ENCODE measurements at places on chromosomes 5 and 9.

- no peak overlapping the region for H3K27ac ChIP-seq
- no peak overlapping the region for H3K4me3 ChIP-seq
- DNase-seq: peak; percentile 78
- H3K27me3 ChIP-seq: no peaks in the 10 kb centered on the region
- peaks cover 8% of the 10 kb centered on the region for H3K4me1 ChIP-seq
Measured at GRCh38 chr5:135356522-135357318, 42.3 kb downstream of the MACROH2A1 start.

DNA sequence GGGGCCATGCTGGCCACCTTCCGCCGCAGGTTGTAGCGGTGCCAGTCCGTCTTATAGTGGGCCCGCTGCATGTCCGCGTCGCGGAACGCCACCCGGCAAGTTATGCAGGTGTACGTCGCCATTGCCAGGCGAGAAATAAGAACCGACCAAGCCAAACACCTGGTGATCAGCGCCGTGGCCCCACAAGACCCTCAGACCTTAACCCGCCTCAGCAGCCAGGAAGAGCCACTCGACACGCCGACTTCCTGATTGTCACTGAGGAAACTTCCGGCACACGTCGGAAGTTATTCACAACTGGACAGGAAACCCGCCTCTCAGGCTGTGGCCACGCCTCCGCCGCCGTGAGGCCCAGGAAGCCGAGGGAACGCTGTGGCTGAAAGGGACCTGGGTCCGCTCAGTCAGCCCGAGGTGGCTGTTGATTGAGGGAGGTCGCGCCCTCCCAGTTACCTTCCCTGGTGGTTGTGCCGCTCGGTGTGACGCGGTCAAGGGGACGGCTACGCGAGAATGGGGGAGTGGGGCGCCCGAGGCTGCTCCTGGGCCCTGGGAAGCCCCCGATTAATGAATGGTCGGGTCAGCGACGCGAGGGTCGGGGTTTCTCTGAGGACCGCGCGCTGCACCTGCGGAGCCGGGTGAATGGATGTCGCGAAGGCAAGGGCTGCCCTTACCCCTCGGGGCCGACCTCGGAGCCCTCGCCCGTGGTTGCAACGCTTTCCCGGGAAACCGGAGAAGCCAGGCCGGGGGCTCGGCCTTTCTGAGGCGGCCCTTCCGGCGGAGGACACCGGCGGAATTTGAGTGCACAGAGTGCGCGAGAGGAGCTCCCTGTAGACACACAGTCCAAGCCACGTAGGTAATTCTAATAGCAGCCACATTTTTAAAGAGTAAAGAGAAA lies at the start of gene ZNF622:
TSS of gene ZNF622 (minus strand) at position 257 of the 889 bp plus-strand sequence. CDS start at position 122, 135 bp downstream.
- no peaks in the 10 kb centered on the region for H3K27me3 ChIP-seq
- peak; percentile 94 for DNase-seq
- H3K4me1 ChIP-seq: peaks cover 15% of the 10 kb centered on the region
- H3K36me3 ChIP-seq: peaks cover 4% of the 10 kb centered on the region

DNA sequence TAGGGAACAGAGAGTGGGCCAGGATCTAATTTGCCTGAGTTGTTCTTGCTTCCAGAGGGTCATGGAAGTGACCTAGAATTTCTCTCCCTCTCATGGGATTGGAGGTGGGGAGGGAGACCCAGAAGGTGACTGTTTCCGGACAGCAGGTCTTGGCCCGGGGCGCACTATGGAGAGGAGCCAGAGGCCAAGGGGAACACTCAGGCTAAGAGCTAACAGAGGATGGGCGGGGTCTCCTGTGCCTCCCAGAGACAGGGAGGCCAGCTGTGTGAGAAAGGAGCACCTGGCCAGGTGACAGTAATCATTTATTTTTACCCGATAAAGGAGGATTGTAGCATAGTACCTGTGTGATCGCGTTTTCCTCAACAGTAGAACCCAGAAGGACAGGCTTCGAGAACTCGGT lies 50.9 kb upstream of the ANKH start:
- H3K4me1 ChIP-seq: peaks cover 7% of the 10 kb centered on the region
- no peak for DNase-seq
- H3K36me3 ChIP-seq: no peaks in the 10 kb centered on the region
- H3K27ac ChIP-seq: no peak overlapping the region

DNA sequence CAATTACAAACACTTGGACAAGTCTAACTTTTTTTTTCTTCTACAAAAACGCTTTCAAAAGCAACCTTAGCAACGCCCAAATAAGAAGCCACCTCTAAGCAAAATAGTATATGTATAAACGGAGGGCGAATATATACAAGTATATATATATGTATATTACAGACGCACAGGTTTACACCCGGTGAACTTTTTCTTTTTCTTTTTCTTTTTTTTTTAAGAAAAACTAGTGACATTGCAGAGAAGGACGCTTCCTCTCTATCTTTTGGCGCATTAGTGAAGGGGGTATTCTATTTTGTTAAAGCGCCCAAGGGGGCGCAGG lies 200 bp downstream of the NPR3 start:
- no peak overlapping the region for H3K4me3 ChIP-seq
- peaks cover 24% of the 10 kb centered on the region for H3K27me3 ChIP-seq
- no peak overlapping the region for H3K27ac ChIP-seq
- DNase-seq: no peak
- no peaks in the 10 kb centered on the region for H3K36me3 ChIP-seq

DNA sequence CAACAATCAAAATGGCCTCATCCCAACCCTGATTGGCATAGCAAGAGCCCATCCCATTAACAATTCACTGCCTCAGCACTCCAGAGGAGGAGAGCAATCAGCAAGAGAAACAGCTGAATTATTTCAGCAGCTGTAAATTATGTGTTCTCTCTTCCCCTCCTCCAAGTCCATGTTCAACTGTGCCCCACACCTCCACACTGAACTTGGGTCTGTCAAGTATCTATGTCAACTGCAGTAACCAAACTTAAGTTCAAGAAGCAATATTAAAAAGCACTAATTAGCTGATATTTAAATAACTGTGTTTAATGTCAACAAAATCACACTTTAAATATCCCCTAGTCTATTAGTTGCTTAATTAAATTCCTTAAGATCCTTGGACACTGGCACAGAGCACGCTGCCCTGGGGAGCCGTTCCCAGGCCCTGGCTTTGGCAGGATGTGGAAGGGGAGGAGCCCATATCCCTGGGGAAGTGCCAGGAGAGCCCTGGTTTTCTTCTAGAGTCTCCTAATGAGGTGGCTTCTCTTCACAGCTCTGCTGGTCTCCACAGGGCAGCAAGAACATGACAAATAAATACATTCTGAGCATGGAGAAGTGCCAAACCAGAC lies 50.6 kb downstream of the SIL1 start:
- H3K4me3 ChIP-seq: no peak overlapping the region
- no peaks in the 10 kb centered on the region for H3K36me3 ChIP-seq
- H3K27me3 ChIP-seq: no peaks in the 10 kb centered on the region
- H3K27ac ChIP-seq: no peak overlapping the region

DNA sequence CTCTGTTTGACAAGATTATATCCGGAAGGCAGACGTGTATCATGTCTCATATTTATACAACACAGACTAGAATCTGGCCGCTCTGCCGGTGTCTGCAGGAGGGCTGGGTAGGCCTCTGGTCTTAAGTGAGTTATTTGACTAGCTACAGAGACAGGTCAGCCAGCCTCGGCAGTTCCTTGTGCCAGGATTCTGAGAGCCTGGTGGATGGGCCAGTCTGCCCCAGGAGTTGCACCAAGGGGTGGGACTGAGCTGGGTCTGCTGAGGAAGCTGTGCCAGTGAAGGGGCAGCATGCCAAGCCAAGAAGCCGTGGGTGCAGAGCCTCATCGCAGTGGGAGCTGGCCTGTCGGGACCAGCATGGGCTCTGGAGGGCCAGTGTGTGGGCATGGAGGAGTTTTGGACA lies 7.1 kb downstream of the SNX18 start:
- H3K27me3 ChIP-seq: no peaks in the 10 kb centered on the region
- no peak overlapping the region for H3K27ac ChIP-seq
- peaks cover 7% of the 10 kb centered on the region for H3K4me1 ChIP-seq
- peaks cover 25% of the 10 kb centered on the region for H3K36me3 ChIP-seq
- no peak overlapping the region for H3K4me3 ChIP-seq
- no peak for DNase-seq

DNA sequence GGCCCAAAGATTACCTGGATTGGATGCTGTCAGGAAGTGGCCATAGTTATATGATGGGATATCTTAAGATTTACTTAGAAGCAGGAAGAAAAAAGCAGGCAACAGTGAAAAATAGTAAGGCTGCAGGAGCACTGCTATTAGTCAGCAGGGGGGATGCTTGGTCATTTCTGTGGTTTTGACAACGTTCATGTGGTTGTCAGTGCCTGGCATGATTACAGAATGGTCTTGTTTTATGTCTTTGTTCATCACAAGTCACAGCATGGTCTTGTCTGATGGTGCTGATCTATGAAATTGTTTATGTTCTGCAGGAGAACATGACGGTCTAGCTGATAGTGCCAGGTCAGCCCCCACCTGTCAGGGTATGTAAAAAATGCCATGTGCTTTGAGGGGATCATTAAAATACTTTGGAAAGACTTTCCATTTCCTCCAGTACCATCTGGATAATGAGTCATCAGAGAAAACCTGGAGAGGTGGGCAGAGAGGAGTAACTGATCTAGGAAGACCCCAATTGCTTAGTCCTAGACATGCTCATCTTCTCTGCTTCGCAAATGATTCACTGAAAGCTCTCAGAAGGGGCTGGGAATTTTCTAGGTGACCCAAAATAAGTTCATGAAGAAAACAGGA lies 48.5 kb downstream of the PLGRKT start:
- DNase-seq: peak; percentile 84
- no peaks in the 10 kb centered on the region for H3K36me3 ChIP-seq
- H3K4me3 ChIP-seq: no peak overlapping the region
- H3K27me3 ChIP-seq: no peaks in the 10 kb centered on the region

DNA sequence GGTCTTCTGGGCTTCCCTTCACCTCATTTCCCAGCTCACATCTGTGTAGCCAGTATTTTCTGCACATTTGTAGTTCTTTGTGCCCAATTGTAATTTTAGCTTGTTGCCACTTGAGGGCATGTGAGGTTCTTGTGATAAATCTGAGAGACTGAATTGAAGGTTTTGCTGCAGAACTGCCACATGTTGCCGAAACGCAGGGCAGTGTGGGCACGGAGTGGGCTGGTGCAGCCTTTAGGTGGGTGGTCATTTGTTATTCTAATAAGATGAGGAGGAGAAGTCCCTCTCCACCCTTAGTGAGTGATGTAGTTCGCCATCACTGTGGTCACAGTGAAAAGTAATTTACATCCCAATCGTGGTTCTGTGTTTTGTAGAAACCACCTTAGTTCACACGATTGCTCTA lies 21.2 kb downstream of the OTULIN start:
- peaks cover 83% of the 10 kb centered on the region for H3K36me3 ChIP-seq
- H3K27ac ChIP-seq: no peak overlapping the region

- no peak for DNase-seq
- no peaks in the 10 kb centered on the region for H3K36me3 ChIP-seq
- H3K27ac ChIP-seq: no peak overlapping the region
- no peaks in the 10 kb centered on the region for H3K4me1 ChIP-seq
Measured at GRCh38 chr5:100186181-100186580, 349.0 kb upstream of the FAM174A start.

DNA sequence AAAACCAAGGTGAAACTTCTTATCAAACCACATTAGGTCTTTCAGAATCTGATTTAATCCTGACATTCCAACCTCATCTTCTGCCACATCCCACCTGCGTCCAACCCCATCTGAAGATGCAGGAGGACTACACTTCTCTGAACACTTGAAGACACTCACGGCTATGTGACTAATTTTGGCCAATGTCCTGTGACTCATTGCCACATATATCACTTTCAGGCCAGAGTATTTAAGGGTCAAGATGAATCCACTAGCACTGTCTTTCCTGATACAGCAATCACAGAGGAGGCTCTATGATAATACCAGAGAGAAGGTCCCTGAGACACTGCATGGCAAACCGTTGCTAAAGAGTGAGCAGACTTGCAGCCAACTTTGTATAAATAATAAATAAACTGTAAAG lies 323.4 kb downstream of the NR2F1-AS1 start:
- no peak overlapping the region for H3K4me3 ChIP-seq
- DNase-seq: peak; percentile 60
- no peak overlapping the region for H3K27ac ChIP-seq
- H3K27me3 ChIP-seq: no peaks in the 10 kb centered on the region
- no peaks in the 10 kb centered on the region for H3K4me1 ChIP-seq

DNA sequence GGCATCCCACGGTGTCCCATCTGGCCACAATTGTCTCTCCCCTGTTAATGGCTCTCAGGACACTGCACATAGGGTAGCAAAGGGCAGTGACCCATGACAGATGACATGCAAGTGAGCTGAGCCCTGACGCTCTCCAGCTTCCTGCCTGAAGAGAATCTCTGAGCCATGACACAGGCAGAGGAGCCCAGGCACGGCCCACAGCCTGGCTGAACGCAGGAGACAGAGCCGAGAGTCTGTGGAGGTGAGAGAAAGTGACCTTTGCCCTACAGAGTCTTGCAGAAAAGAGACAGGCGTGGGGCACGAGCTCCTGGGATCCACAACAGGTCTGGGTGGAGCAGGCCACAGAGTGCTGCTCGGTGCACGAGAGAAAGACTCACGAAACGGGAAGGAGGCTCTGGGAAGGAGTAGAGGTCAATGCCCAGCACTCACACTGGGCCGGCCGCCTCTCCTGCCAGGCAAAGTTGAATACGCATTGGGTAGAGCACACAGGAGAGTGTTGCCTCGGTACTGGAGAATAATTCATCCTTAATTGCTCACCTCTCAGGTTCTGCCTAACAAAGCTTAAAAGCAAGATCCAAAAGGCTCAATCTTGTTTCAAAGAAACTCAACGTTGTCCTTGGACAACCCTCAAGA lies 90.3 kb downstream of the MRPL36 start:
- DNase-seq: no peak
- no peak overlapping the region for H3K4me3 ChIP-seq
- peaks cover 2% of the 10 kb centered on the region for H3K4me1 ChIP-seq
- peaks cover 42% of the 10 kb centered on the region for H3K27me3 ChIP-seq

DNA sequence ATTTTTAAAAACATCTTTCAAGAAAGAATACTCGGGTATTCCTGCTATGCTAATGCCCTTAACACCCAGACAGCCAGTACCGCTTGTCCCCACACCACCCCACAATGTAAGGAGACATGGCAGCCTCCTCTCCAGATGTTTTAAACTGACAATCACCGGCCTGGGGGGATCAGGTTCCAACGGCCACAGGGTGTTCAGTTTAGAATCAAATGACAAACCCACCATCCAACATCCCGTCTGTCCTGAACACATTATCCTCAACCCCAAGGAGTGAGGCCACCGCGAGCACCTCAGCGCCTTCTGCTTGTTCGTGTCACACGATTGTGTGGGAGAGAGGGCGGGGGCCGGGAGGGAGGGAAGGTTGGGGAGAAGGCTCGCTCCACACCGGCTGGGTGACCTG lies 152.8 kb downstream of the PAX5 start:
- no peaks in the 10 kb centered on the region for H3K36me3 ChIP-seq
- H3K27ac ChIP-seq: no peak overlapping the region
- no peak for DNase-seq
- peaks cover 79% of the 10 kb centered on the region for H3K27me3 ChIP-seq
- no peaks in the 10 kb centered on the region for H3K4me1 ChIP-seq
- no peak overlapping the region for H3K4me3 ChIP-seq

GRCh38 chr9:131197160-131197911 lies 72.0 kb downstream of the NUP214 start:
- DNase-seq: no peak
- H3K27ac ChIP-seq: no peak overlapping the region
- H3K36me3 ChIP-seq: peaks cover 73% of the 10 kb centered on the region
- no peak overlapping the region for H3K4me3 ChIP-seq
- H3K27me3 ChIP-seq: no peaks in the 10 kb centered on the region
